ENCODE measurements at places on chromosomes 4 and X.

DNA sequence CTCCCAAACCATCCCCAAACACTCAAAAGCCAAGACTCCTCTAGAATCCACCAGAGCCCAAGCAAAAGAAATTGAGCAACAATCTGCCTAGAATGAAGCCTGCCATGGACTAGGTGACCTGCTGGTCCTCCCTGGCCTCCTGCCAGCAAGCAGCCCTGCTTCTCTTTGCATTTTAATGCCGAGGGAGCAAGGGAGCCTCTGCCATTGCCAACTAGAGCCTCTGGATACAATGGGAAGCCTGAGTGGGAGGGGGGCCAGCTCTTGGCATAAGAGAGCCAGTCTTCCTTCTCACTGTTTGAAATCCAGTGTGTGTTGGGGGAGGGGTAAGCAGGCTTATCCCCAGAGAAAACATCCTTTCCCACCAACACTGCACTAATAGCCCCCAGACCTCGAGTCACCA lies 1.5 kb upstream of the GDPD2 start:
- no peak for DNase-seq

DNA sequence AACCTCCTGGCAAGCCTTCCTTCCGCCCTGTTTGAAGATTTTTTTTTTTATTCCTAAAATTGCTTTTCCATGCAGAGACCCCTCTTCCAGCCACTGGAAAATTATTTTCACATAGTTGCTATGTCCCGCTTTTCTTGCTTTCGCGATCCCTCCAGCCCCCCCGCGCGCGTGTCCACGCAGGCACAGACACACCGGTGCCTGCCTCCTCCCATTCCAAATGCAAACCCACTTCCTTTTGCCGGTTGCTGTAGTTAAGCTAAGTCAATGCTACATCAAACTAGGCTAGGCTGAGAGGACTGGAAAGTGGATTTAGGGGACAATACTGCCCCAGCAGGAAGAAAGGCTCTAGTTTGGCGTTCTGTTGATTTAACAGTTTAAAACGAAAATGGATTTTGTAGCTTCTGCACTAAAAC lies 111.0 kb downstream of the DHX15 start:
- DNase-seq, result no peak

DNA sequence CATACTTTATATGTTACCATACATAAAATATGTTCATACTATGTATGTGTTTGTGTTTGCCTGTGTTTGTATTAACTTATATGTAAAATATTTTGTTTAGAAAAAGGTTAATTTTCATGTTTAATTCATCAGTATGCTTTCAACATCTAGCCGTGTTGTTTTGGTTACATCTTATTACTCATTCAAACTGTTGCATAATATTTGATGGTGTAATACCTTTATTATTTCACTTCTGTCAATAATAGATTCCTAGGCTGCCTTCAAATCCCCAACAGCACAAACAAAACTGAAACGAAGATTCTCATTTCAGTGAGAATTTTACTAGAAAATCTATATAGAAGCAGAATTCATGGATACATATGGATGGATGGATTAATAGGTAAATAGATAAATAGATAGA lies 462.3 kb upstream of the ADGRL3 start:
- no peak for DNase-seq

DNA sequence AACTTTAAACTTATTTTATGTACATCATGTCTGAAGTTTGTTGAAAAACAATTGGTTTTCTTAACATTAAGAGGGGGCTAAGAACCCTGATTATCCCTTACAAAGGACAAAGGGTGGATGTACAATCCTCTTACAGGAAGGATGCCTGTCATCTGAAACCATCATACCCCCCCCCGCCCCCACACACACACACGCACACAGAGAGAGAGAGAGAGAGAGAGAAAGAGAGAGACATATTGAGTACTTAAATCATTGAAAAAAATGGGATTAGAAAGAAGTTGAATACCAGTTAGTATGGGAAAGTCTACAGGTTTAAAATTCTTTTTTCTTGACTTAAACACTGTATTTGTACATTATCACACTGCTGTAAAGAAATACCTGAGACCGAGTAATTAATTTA lies 10.9 kb upstream of the PGM2 start:
- no peak for DNase-seq

- DNase-seq, result no peak
Observed at GRCh38 chr4:85147481-85148076, 181.1 kb upstream of the WDFY3 start.

- no peak for DNase-seq
Observed at GRCh38 chr4:41556526-41556925, 18.6 kb downstream of the LIMCH1 start.

- no peak for DNase-seq
Observed at GRCh38 chrX:52988985-52989917, 30.9 kb upstream of the FAM156A start.

GRCh38 chr4:149719357-149719756 lies 96.3 kb downstream of the IQCM start:
- DNase-seq, result no peak

GRCh38 chr4:145703850-145704497 lies 24.0 kb downstream of the C4orf51 start:
- DNase-seq, result no peak

DNA sequence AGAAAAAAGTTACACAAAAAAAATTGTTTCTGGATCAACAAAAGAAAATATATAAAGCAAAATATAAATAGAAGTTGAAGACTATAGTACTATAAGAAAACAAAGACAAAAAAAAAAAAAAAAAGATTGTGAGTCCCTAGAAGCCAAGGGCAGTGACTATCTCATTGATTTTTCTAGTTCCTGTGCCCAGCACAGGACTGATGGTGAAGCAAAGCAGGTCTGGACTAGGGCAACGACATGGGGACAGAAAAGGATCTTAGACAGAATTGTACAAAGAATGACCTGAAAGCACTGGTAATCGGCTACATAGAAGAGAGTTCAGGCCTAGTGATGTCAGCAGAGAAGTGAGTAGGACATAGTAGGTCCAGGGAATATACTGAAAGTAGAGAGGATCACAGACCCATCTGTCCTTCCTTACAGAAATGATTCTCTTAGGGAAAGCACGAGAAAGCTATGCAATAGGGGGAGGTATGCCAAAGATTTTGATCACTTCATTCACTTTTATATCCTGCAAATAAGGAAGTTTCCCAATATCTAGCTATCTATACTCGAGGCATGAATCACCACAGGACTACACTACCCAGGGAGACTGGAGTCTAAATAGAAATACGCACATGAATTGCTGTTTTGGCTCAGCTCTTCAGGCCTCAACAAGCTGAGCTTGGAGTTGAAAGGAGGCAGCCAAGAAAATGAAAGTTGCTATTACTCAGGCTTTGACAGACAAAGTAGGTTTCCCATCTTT lies 230.9 kb upstream of the GPC4 start:
- DNase-seq, result no peak

GRCh38 chr4:95129031-95129430 lies 371.3 kb downstream of the BMPR1B start:
- DNase-seq, result no peak

- DNase-seq, result no peak
Observed at GRCh38 chr4:10605746-10606482, 78.7 kb downstream of the CLNK start.

GRCh38 chr4:74968456-74969164 lies 35.7 kb downstream of the PARM1 start:
- DNase-seq, result no peak

DNA sequence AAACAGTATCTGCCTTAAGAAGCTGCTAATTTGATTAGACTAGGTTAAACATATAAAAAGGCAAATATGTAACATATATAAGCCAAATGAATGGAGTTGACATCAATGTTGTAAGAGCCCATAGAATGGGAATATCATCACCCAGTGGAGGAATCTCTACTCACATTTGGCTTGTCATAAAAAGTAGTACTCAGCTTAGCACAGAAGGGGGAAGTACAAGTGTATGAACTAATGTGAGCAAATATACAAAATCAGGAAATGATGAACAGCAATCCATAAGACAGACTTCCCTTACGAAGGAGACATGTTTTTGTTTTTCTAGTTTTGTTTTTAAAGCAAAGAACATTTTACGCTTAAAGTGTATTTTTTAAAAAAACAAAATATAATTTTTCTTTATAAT lies 74.9 kb downstream of the MAB21L2 start:
- no peak for DNase-seq

DNA sequence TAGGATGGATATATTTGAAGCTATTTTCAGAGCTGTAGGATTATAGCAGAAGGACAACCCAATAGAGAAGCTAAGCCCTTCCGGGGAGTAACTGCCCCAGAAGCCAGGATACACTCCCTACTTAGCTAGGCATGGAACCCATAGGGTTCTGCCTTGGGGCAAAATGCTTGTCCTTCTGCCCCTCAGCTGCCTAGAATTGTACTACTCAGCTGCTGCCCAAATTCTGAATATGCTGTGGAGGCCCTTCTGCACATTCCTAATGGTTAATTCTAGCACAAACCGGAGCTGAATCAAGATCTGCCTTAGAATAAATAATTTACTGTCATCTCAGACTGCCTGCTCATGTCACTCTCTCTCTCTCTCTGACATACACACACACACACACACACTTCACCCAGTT lies 297.7 kb upstream of the VCX3A start:
- DNase-seq, result no peak

- DNase-seq, result no peak
Observed at GRCh38 chrX:131544218-131544617, 344 bp downstream of the OR13H1 start.

GRCh38 chr4:93384241-93384640 lies 444.3 kb upstream of the ATOH1 start:
- DNase-seq, result no peak

- DNase-seq, result no peak
Observed at GRCh38 chr4:183183906-183184535, 85.0 kb downstream of the WWC2 start.

- no peak for DNase-seq
Observed at GRCh38 chrX:153190381-153190780, 11.3 kb downstream of the MAGEA1 start.

GRCh38 chr4:124806403-124806802 lies 93.9 kb upstream of the ANKRD50 start:
- DNase-seq, result no peak

DNA sequence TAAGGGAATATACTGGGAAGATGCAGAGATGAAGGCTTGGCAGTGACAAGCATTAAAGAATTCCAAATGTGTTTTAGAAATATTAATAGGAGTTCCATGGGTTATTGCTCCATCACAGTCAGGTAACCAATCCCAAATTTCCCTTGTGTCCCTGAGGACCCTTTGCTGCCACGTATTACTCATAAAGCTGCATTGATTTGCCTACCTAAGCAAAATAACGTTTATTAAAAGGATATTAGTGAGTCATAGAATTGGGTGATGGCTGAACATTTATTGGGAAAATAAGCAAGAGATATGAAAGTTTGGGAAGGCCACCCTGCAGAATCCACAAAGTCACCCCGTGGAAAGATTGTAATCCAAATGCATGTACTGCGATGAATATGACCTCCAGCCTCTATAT lies 782.1 kb downstream of the RAPGEF2 start:
- no peak for DNase-seq

GRCh38 chr4:795726-796119 lies 30.2 kb downstream of the CPLX1 start:
- DNase-seq, result no peak

DNA sequence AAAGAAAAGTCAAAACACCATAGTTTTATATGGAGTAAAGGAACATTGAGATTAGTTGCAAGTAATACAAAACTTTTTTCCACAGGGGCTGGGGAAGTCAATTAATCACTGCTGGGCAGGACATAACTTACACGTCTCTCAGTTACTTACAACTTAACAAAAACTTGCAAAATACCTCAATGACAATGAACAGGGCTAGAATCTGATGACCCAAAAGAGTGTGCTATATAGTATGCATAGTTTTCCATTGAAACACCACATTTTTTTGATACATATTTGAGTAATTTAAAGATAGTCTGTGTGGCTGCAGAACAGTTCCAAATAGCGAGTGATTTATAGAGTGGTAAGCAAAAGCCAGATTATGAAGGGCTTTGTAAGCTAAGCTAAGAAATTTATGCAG lies 172.3 kb upstream of the TRPC5 start:
- DNase-seq, result no peak

DNA sequence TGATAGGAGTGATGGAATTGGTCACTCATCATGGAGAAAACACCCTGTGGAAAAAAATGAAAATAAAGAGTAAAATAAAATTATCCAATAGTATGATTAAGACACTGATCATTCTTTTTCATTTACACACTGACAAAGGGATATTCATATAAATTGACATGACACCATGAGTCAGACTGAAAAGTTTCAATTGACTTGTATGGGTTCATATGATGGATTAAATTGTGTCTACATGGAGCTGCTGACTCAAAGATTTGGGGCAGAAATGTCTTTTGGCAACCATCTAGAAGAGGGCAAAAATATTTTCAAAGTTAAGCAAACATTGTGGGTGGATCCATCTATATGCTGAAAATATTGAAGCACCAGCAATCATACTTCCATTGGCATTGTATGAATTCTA lies 153.4 kb upstream of the PPP3CA start:
- DNase-seq, result no peak

DNA sequence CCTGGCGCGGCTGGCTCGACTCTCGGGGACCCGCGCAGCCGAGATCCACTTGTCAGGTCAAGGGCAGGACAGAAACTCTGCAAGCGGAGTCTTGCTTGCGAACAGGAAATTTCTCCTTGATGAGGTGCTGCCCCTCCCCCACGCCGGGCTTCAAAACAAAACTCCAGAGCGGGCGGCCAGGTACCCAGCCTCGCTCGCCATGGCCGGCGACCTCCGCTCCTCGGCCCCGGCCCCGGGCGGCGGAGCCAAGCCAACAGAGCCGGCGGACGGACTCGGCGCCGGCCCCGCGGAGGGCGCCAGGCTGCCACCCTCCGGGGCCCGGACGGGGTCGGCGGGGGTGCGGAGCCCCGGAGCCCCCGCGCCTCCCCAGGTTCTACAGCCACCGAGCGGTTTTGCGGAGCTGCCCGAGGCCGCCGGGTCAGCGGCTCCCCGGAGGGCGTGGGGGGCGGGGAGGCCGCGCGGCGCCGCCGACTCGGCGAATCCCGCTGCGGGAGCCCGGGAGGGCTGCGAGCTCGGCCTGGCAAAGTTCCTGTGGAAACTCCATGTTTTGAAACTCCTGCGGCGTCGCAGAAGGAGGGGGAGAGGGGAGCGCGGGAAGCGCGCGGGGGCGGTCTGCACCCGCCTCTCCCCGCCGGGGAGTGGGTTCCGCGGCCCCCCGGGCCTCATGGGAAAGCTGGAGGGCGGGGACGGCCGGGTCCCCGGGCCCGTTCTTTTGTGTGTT lies 11.7 kb upstream of the BCOR start:
- no peak for DNase-seq

DNA sequence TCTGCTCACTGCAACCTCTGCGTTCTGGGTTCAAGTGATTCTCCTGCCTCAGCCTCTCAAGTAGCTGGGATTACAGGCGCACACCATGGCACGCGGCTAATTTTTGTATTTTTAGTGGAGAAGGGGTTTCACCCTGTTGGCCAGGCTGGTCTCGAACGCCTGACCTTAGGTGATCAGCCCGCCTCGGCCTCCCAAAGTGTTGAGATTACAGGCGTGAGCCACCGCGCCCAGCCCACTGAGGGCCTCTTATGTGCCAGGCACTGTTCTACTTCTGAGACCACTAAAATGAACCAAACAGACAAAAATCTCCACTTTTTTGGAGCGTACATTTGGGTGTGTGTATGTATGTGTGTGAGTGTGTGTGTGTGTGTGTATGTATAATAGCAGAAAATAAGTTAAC lies 117.2 kb upstream of the H2AZ1 start:
- DNase-seq, result no peak

Data from CD4-positive, alpha-beta T cell treated with Interleukin-6 at 100 ng/mL for 8 hours (primary cell).